ENCODE measurements at places on chromosomes 5 and 9.
A peak's percentile ranks its signal among the peaks of the same experiment; 100 is the strongest.

- DNase-seq, result no peak
These were observed 180.4 kb upstream of the TRIM32 start for GRCh38 chr9:116506685-116507084.

- DNase-seq, result no peak
These were observed 62.7 kb downstream of the ST8SIA4 start for GRCh38 chr5:100840370-100840769.

- DNase-seq, result peak; percentile 88
These were observed 13.6 kb downstream of the ROPN1L start for GRCh38 chr5:10455277-10455670.

GRCh38 chr9:82998409-82998808, 64.5 kb downstream of the RASEF start:
- DNase-seq, result no peak

- DNase-seq, result no peak
These were observed at the start of gene RANBP3L for GRCh38 chr5:36301858-36302603. Gene RANBP3L (minus strand): TSS chr5:36301902. CDS start chr5:36301416, 486 bp downstream.

DNA sequence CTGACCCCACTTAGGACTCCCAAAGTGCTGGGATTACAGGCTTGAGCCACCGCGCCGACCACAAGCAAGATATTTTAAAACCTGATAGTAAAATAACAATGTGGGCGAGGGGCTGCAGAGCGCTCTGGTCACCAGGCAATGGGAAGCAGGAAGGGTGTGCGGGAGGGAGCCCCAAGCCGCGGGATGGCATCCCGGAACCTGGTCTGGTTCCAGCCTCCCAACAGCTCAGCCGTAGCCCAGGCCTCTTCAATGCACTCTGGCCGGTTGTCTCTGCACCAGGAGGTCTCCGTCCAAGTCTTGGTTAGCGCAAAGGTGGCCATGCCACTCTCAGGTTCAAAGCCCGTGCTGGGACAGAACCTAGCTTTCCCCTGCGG, 694 bp upstream of the UAP1L1 start:
- no peak for DNase-seq

Data from endodermal cell (in vitro differentiated cells).